ENCODE measurements at places on chromosomes 16 and 17.

GRCh38 chr17:52383493-52384100 lies 225.1 kb upstream of the CA10 start:
- DNase-seq: peak; percentile 56

DNA sequence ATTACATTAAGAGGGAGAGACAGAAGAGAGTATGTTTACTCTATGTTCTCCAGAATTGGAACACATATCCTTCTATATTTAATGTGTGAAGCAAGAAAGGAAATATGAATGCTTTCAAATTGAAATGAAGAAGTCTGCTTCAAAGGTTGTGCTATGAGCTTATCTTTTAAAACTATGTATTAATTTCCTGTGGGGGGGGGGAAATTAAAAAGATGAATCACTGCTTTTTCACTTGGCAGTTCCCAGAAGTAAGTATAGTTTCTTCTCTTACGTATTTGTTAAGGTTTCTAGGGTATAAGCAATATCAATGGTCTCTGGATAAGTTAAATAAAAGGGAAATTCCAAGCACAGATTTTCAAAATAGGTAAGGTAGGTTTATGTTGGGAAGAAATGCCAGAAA lies 7.0 kb downstream of the TERF2 start:
- DNase-seq: no peak

DNA sequence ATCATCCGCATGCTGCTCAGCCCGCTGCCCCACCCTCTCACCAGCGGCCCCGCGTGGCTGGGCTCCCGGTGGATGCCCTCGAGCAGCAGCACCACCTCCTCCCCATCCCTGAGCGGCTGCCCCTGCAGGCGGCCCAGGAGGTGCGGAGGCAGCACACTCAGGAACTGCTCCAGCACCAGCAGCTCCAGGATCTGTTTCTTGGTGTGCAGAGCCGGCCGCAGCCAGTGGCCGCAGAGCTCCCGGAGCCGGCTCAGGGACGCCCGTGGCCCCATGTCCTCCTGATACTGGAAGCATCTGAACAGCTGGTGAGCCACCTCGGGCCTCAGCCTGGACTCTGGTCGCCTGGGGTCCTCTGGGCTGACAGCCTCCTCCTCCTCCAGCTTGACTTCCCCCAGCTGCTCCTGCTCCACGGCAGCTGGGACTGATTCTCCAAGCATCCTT lies 6.6 kb downstream of the ZSCAN10 start:
- DNase-seq: no peak

GRCh38 chr16:4414187-4414917 lies 2.0 kb downstream of the CORO7 start:
- DNase-seq: no peak

- no peak for DNase-seq
These were observed 27.5 kb downstream of the CEP131 start for GRCh38 chr17:81194941-81195901.

Measured in H54 (cell line).